ENCODE measurements at places on chromosomes 6 and 20. TPM values are rescaled to one million over a fixed set of nuclear protein-coding genes. Genes with fewer than 3 reads are reported as not detected.

Gene RAB32
- total RNA-seq = 13.6 TPM

DNA sequence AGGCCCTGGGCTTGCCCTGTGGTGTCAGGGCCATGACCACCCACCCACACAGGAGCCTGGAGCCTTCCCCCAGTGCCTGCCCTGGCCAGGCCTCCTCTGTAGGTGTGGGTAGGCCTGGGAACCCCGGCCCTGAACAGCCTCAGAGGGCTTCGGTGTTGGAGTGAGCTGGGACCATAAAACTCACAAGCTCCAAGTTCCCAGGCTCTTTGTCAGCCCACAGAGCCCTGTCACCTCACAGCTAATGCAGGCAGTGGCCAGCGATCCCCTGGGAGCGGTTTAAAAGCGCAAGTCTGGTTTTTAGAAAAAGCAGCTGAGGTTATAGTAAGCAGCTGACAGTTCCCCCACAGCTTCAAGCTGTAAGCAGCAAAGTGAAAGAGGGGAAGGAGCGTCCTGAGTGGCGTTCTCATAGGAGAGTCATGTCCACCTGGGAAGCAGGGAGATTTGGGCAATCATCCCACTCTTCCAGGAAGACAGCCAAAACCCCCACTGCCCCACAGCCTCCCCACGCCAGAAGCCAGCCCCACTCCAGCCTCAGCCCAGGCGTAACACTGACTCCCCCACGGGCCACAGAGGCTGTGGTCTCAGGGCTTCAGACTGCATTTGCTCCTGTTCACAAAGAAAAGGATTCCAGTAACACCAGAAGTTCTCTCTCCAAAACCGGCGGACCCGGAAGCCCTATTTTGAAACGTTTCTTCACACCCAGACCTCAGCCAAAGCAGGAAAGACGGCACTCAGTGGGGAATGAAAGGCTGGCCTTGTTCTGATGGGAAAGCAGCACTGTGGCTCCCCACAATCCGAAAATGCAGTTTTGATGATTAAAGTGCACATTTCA is 34.3 kb upstream of the FOXC1 start:
- no peak for DNase-seq

DNA sequence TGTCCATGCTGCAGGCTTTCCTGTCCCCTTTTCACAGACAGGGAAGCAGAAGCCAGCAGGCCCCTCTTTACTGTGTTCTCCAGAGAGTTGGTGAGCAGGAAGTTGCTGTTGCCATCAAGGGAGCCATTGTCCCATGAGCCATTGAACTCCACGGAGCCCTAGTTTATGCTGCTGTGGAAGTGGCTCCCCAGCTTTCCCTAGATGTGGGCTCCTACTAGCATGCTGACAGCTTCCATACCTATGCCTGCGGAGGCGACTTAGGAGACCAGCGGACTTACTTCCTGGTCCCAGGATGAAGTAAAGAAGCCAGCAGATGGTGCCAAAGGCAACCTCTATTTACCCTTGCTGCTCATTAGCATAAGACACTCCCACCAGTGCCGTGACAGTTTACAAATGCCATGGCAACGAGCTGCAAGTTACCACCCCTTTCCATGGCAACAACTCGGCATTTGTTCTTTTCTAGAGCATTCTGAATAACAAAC is 30.8 kb upstream of the FKBP1A start:
- no peak for DNase-seq

- no peak for DNase-seq
Observed at GRCh38 chr6:130457605-130458004, 91.8 kb downstream of the TMEM200A start.

- no peak for DNase-seq
Observed at GRCh38 chr6:5270093-5270680, 8.9 kb downstream of the FARS2 start.

DNA sequence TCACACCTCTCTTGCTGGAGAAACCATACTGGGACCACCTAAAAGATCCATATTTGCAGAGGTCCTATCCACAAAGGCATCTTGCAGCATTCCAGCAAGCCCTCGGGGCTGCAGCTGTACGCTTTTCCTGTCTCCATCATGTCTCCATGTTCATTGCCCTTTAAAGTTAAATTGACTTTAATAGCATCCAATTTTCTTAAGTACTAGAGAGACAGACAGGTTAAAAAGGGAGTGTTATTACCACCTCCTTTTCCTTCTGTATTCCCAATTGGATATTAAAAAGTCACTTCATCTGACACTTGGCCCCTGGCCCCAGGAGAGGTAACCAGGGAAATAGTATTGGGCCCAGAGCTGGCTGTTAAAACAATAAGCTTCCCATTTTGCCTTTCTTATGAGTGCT is 178.6 kb downstream of the UNC5CL start:
- DNase-seq = no peak

DNA sequence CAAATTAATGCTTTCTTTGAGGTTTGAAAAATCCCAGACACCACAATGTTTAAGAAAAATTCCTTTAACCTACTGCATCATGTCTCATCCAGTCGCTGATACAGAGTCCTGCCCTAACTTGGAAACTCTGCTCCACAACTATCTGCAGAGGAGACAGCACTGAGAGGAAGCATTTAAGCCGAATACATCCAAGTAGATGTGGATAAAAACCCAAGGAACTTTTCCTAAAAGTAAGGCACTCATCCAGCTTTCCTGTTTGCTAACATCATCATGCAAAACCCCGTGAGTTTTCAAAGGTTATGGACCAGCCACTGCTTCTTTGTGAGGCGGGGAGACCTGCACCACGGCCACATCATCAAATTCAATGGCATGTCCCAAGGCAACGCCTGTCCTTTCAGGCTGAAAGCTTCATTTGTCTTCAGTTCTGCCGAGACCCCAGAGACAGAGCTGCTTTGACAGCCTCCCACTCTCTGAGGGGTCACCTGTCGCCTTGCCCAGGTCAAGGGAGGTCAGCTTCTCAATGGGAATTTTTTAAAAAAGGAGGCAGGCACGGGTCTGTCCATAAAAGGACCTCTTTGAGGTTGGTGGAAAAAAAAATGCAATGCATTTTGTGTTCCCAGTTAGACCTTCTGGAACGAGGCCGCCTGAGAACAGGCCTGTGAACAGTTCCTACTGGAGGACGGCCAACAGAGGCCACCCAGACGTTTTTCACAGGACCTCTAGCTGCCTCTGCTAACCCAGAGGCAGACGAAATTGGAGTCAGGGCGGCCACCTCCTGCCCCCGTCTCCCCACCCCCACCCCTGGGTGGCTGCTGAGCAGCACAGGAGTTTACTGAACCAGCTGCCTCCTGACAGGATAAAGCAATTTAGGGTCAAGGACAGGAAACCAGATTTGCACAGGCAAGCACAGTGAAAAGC is 142.5 kb upstream of the HDDC2 start:
- DNase-seq = no peak

DNA sequence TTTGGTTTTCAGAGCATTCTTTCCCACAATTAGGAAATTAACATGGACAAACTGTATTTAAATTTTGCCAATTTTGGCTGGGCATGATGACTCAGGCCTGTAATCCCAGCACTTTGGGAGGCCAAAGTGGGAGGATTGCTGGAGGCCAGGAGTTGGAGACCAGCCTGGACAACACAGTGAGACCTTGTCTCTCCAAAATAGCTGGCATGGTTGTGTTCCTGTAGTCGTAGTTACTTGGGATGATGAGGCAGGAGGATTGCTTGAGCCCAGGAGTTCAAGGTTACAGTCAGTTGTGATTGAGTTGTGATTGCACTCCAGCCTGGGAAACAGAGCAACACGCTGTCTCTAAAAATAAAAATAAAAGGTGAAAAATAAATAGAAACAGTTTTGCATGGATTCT is 15.0 kb downstream of the PANK2 start:
- DNase-seq = no peak

Gene SGK2
- 29.8 TPM for total RNA-seq

Gene EDN1
- 4.3 TPM for total RNA-seq

Gene OXT
- total RNA-seq = not detected

GRCh38 chr6:159473475-159474263 is 219.4 kb downstream of the SOD2 start:
- DNase-seq = no peak

Gene TREML2
- 0.16 TPM for total RNA-seq

GRCh38 chr20:11569163-11569562 is 348.5 kb upstream of the BTBD3 start:
- no peak for DNase-seq
